Activated T-helper 1 cell treated with anti-CD3 and anti-CD28 coated beads, Interleukin-2, amount 50 U/mL, for 16 hours (primary cell): ENCODE measurements at places on chromosomes 4 and X.

DNA sequence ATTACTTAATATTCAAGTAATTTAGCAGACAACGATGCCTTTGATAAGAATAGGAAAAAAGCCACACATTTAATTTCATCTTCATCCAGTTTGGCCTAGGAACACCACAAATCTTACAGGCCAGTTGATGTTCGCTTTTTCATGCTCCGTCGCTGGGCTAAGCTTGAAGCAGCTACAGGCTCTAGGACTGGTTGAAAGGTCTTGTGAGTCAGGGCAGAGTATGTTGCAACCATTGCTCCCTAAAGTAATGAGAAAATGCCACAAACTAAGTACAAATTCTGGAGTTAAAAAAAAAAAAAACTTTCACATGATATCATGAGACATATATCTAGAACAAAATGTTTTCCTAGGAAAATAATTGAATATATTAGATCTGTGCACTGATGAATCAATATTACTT, 123.8 kb downstream of the RPS6KA6 start:
- no peak for DNase-seq

DNA sequence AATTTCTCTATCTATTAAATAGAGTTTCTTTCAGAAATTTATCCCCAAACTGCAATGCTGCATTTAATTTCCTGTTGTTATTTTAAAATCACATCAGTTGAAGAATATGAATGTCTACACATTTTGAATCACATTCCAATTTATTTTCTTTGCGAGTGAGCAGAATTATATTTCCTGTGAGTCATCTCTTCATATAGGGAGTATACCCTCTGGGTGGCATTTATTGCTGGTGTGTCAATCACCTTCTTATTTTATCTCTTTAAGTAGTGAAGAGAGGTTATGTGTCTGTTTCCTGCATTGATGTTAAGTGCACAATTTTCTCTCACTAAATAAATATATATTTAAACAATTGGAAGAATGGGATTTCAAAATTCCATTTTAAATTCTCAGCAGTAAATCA, 511.0 kb upstream of the ATOH1 start:
- no peak for DNase-seq

GRCh38 chr4:94757192-94758140, at the start of gene BMPR1B:
TSS of gene BMPR1B (plus strand) at chr4:94757955. CDS start at chr4:95104425, 346,470 bp downstream.
- no peak for DNase-seq

- no peak for DNase-seq
These were observed 49.5 kb upstream of the HELT start for GRCh38 chr4:184968784-184969201.

GRCh38 chr4:15836362-15836761, 58.2 kb downstream of the CD38 start:
- DNase-seq, result no peak
